T-helper 2 cell (primary cell): ENCODE measurements at places on chromosomes 7 and 10.

GRCh38 chr7:32385316-32385956 lies 104.7 kb downstream of the LSM5 start:
- no peak for DNase-seq

DNA sequence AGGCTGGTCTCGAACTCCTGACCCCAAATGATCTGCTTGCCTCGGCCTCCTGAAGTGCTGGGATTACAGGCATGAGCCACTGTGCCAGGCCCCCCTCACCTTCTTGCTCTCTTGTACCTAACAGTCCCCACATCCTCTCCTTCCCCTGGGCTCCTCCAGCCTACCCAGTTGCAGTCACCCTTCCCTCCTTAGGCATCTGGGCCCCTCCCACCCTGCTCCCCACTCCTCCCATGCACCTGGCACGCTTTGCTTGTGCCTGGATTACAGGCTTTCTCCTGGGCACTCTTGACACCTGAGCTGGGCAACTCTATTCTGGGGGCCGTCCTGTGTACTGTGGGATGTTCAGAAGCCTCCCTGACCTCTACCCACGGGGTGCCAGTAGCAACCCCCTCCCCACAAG lies 3.0 kb downstream of the CLDN15 start:
- DNase-seq: no peak

- DNase-seq: no peak
Observed at GRCh38 chr10:119933179-119933578, 40.6 kb downstream of the SEC23IP start.

DNA sequence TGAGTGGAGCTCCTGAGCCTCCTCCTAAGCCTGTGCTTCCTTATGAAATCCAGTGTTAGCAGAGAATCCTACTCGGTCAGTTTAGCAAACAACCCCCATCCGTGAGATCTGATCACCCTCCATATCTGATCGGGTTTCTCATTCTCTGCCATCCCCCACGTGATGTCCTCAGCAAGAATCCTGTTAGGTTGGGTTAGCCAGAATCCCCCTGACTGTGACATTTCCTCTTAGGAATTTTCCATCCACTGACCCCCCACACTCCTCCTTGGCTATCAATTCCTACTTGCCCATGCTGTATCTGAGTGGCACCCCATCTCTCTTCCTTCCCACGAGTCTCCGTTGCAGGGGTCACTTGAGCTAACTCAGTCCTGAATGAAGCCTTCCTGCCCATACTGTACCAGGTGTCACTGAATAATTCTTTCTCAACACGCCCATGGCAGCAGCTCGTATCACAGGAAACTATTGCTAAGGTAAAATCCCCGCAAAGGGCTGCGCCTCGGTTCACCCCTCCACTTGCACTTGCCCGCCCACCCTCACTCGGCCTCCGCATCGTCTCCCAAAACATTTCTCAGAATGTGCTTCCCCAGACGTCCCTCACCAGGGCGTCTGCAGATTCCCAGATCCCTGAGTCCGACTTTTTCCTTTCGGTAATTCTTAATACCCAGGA lies 44.1 kb downstream of the MYOF start:
- no peak for DNase-seq

- DNase-seq: no peak
Observed at GRCh38 chr7:85630904-85631600, 444.2 kb upstream of the SEMA3D start.

- no peak for DNase-seq
Observed at GRCh38 chr7:14275356-14275755, 285.9 kb upstream of the ETV1 start.

- no peak for DNase-seq
Observed at GRCh38 chr7:87129848-87130247, 22.4 kb upstream of the DMTF1 start.

DNA sequence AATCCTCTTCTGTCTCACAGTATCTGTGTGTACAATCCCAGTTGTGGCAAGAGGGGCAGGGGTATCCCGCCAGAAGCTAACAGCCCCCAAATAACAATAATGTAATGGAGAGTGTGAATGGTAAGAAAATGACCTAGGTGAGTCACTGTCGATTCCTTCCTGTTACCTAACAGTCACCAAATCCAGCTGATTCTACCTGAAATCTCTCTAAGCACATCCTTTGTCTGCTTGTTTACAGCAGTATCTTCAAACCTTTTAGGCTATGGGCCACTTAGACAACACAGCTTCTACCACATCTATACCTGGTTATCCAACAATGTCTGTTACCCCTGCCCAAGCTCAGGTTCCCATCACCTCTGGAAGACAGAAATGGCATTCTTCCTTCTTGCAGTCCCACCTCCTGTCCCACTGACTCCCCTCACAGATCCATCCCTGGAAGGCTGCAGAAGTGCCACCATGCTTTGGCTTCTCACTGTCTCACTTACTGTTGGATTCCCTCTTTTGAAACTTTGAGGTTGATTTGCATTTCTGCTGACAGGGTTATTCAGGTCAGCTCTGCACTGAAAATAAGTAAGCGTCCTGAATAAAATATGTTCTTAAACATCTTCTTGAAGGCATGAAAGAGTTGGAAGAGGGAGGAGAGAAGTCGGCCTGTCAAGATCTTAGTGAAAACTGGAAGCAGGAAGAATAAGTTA lies 13.1 kb downstream of the PIP4K2A start:
- DNase-seq: no peak

- DNase-seq: no peak
Observed at GRCh38 chr7:9097565-9098060, 664.2 kb downstream of the NXPH1 start.

GRCh38 chr10:32253821-32254220 lies 93.1 kb downstream of the EPC1 start:
- DNase-seq: no peak

DNA sequence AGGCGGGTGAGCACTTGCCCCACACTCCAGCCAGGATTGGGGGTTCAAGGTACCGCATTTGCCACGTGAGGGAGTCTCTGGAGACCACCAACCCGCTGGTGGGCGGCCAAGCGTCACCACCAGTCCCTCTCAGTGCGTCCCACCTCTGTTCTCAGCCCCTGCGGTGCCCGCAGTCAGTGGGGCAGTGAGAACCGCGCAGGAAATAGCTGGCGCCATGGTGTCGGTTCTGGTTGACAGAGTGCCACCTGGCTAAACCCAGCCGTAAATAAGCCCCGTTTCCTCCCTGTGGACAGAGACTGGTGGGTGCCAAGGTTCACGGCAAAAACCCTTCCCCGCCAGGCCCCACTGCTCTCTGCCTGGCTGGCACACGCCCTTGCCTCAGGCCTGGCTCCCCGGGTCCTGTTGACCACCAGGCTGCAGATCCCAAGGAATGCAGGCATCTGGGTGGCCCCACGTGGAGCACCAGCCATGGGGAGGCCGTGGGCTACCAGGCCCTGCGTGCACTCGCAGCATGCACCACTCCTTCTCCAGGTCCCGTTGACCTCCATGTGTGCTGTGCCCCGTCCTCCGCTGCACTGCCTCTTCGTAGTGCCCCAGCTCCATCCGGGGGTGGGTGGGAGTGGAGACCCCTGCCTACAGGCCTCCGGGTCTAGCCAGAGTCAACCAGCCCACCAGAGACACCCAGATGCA lies 140.0 kb downstream of the LHPP start:
- DNase-seq: no peak

GRCh38 chr10:82210331-82210730 lies 335.3 kb downstream of the NRG3 start:
- DNase-seq: no peak

DNA sequence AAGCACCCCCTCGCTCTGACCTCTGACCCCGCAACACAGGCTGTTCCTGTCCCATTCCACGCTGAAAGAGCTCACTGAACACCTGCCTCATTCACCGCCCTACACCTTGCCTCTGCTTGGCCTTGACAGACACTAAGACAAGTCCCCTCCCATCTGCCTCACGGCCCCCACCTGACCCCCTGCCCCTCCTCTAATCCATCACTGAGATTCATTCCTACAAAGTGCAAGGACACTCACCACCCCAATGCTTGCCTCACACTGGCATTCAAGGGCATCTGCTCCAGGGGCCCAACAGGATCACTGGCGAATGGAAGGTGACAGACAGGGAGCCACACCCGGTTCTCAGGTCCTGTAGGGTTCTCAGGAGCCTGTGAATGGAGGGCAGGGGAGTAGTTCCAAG lies 68.1 kb upstream of the NANOS1 start:
- no peak for DNase-seq

DNA sequence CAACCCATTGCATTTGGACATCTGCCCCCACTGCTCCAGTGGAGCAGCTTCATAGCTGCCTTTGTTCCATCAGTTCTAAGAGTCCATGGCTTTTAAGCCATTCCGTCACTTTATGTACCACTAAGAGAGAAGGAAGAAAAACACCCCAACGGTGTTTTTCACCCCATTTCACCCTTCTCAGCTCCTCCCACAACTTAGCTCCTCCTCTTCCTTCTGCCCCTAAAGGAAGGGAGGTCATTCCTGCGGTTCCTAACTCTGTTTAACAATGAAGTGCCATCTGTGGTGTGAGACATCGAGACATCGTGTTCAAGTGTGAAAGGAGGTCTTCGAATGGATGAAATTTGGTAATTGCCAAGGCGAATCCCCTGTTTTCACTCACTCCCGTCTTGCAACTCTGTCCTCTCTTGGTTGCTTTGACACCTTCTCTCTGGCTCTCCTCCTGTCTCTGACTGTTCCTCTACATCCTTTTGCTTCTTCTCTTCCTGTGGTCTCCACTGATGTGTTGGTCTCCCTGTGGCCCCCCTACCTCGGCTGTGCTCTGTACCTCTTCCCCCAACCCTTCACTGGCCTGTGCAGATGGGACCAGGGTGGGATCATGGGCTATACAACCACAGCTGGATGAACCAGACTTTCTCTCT lies 23.0 kb downstream of the SMKR1 start:
- no peak for DNase-seq

- DNase-seq: no peak
Observed at GRCh38 chr10:19767876-19768275, 48.4 kb upstream of the PLXDC2 start.

DNA sequence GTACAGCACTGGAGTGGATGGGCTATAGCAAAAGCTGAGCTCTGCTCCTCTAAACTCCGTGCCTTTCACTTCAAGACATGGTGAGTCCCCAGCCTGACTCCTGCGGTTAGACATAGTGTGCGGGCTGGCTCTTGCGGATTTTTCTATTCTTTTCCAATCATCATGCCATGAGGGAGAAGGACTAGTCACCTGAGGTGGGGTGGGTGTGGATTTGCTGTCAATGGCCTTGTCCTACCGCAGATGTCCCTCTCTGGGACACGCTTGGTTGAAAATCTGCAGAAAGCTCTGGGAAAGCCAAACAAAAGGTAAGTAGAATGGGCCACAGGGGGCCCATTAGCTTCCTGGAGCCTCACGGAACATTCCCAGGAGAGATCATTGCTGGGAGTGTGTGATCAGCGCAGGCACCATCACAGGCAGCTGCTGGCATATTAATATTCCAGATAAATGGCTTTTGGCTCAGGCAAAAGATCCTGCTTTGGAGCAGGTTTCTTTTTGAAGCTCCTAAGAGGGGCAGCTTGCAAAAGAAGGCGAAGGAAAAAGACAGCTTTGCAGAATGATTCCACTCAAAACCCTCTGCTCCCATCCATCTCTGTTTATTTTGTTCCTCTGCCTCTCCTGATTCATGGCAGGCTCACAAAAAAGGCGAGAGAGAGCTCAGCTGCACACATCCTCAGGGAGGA lies 509.0 kb upstream of the ZMIZ1 start:
- DNase-seq: no peak

DNA sequence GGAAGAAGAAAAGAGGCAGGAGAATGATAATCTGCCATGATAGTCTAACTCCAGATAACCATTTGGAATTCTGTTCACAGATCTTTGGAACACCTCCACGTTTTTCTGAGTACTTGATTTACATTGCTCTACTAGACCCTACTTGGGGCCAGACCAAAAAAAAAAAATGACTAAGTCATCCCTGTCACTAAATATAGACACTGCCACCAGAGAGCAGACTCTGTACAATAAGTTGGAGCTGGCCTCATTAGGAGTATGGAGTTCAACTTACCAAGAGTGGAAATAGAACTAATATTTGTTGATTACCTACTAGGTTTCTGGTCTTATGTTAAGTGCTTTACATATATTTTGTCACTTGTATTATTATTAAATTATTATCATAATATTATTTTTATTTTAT lies 80.9 kb upstream of the ZNF800 start:
- no peak for DNase-seq

DNA sequence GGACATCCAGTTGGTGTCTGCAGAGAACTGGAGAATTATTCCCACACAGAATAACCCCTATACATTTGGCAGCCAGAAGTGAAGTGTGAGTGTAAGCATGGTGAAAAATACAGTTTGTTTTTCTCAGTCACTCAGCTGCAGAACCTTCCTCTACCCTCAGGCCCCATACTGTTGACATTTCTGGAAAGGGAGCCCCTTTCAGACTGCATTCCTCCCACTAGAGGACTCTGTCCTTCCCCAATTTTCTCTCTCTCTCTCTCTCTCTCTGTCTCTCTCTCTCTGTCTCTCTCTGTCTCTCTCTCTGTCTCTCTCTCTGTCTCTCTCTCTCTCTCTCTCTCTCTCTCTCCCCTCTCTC lies 86.8 kb upstream of the STEAP1B start:
- no peak for DNase-seq

GRCh38 chr7:138417764-138418163 lies 42.3 kb upstream of the TRIM24 start:
- no peak for DNase-seq

DNA sequence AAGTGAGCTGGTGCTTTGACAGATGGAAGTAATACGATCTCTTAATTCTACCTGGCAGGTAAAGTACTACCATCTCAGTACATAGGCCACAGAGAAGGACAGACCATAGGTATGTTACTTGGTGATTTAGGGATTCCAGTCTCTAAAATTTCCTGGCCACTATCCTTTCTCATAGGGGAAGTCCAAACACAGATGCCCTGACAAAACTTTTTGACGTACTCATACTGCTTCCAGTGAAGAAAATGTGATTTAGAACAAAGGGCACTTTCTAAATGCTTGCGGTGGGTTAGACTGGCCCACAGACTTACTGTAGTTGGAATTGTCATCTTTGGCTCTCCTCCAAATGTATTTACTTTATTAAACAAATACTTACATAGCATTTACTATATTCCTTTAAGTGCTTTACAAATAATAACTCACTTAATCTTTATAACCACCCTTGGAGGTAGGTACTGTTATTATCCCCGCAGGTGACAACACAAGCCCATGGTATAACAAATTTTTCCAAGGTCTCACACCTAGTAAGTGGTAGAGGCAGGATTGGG lies 3.0 kb downstream of the PI4K2A start:
- DNase-seq: no peak

- no peak for DNase-seq
Observed at GRCh38 chr7:139321071-139321745, 19.9 kb upstream of the FMC1 start.

DNA sequence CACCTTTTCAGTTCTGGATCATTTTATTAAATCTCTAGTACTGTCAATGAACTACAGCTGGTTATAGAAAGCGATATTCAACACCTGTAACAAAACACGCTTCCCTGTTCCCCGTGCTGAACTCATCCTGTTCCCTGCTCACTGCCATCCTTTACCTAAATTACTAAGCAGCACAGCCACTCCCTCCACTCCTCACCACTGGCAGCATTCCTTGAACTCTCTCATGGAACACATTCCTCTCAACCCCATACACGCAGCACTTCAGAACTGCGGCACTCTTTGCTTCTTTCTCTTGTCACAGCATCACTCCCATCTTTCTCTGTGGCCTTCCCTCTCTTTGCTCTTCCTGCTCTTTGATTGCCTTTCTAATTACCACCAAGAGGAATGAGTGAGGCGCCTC lies 27.4 kb downstream of the RELN start:
- no peak for DNase-seq

- DNase-seq: no peak
Observed at GRCh38 chr7:102836191-102836919, 76.4 kb upstream of the LRRC17 start.

GRCh38 chr7:127231415-127231814 lies 21.3 kb downstream of the GRM8 start:
- no peak for DNase-seq

GRCh38 chr10:113753020-113753692 lies 1.7 kb downstream of the PLEKHS1 start:
- no peak for DNase-seq
